ENCODE measurements at places on chromosomes 4 and X.

GRCh38 chr4:142353149-142353738 is 492.9 kb downstream of the INPP4B start:
- no peak for DNase-seq

- no peak for DNase-seq
Observed at GRCh38 chrX:110667706-110668105, 127.9 kb downstream of the CHRDL1 start.

GRCh38 chr4:28788929-28789490 is 1928.4 kb downstream of the STIM2 start:
- DNase-seq: no peak

DNA sequence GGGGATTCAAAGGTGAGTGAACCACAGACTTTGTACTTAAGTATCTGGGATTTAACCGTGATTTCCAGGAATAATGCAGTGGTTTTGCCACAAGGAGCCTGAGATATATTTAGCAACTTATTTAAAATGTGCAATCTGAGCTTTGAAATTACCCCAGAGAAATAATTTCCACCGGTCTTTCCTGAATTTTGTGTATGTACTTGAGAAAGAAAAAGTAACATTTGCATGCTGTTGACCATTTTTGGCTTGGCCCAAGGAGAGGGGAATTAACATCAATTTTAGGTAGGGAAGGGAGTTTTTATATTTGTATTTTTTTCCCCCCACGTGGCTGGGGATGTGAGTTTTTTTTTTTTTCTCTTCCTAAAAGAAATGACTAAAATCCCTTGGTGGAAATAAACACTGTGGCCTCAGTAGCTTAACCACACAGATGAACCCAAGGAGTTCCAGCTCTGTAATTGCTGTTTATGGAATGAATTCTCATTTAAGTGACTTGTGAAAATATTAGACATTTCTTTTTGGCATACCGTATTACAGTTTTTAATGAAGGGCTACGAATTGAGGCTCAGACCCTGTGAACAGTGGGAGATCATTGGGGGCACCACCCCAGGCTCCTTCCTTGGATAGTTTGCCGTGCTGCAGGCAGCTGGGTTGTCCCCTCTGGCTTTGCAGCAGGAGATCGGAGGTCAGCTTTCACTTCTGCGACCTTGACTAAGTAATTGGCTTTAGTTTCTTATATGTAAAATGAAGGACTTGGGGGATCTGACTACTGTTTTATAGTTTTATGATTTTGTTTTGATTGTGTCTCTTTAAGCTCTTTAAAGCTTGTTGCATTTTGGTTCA is 116.1 kb downstream of the ARHGAP10 start:
- no peak for DNase-seq

- DNase-seq: no peak
Observed at GRCh38 chr4:52312722-52313121, 261.6 kb downstream of the SPATA18 start.

DNA sequence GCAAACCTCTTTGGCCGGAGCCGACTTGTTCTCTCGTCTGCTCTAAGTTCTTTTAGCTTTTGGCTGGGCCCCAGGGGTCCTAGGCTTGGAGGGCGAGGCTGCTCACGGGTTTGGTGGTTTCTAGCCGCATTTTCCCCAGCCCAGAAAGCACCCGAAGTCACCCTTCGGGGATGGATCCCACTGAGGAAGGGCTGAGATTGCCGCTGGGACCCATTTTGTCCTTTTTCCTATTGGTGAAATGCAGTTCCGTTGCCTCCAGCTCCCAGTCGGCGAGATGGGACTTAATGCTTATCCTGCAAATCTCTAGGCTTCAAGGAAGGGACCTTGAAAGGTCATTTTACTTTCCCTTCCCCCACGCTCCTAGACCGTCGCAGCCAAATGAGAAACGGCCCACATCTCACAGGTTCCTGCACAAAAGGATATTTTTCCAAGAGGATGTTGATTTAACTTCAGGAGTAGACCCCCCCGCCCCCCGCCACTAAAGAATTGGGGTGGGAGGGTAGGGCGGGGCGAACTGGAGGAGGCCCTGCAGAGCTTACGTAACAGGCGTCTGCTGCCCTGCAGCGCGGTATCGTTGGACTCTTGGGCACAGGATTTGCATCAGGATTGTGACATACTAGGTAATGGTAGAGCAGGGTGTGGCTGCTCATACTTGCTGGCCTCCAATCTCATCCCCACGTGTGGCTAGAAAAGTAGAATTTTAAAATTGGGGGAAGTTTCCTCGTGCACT is 564 bp downstream of the PGK1 start:
- DNase-seq: no peak

GRCh38 chrX:141945426-141945825 is 41.7 kb downstream of the MAGEC1 start:
- DNase-seq: no peak

GRCh38 chrX:93591398-93591797 is 82.0 kb downstream of the NAP1L3 start:
- no peak for DNase-seq

GRCh38 chr4:156977435-156978160 is 6.0 kb upstream of the PDGFC start:
- no peak for DNase-seq

DNA sequence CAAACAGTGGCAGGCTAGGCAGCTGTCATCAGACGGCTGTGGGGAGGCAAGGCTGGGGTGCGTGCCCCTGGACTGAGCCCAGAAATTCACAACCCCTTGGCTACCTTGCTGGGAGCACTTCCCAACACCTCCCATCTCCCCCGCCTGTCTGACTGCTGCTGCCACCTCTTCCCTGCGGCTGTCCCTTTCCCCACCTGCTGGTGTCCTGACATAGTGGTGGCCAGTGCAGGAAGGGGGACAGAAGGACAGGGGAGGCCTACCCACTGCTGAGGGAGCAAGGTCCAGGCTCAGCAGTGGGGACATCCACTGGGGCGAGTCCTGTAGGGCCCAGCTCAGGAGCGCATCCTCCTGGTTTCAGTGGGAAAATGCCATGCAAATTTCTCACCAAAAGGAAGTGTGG is 3.4 kb downstream of the ABCD1 start:
- DNase-seq: no peak

- no peak for DNase-seq
Observed at GRCh38 chrX:34632384-34632783, 24.7 kb downstream of the TMEM47 start.
